ENCODE measurements at places on chromosomes 2 and 18. TPM values are rescaled to one million over a fixed set of nuclear protein-coding genes. Genes with fewer than 3 reads are reported as not detected.

Gene FZD7
- polyA plus RNA-seq = 20.5 TPM

Gene PLEK
- 8.5 TPM for polyA plus RNA-seq

Gene PRPF40A
- polyA plus RNA-seq = 62.5 TPM

Gene CPS1
- polyA plus RNA-seq = 3.0 TPM

Gene C2orf69
- polyA plus RNA-seq = 17.1 TPM

DNA sequence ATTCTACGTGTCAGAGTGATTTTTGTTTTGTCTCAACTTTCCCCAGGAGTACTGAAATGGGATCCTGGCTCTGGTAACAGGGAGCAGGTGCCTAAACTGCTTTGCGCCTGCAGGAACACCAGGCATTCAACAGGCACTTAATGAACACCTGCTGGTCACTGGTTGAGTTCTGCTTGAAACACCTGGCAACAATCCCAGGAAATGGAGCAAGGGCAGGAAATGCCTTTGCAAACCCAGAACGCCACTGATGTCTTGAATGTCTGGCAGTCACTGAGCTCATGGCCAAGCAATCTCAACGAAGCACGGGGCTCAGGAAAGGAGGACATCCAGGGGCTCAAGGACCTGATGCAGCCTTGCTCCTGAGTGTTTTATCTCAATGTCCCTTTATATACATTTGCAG lies 360.0 kb upstream of the RAB6C start:
- no peaks in the 10 kb centered on the region for H3K4me1 ChIP-seq
- H3K4me3 ChIP-seq = no peak overlapping the region
- no peak overlapping the region for H3K27ac ChIP-seq

DNA sequence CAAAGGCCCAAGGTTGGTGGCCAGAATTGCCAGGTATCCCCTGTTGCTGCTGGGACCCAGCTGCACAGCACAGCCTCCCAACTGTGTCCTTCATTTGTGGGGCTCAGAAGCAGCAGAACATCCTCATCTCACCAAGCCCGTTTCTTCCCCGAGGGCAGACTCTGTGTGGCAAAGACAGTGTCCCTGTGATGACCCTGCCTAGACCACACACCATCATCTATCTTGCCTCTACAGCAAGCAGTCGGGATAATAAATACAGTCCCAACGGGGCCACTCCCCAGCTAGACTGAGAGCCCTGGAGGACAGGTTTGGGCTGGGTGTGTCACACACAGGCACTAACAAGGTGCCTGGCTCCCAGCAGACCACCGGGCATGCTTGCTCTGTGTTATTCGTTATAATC lies 93.4 kb downstream of the PTGR3 start:
- no peaks in the 10 kb centered on the region for H3K4me1 ChIP-seq
- no peaks in the 10 kb centered on the region for H3K36me3 ChIP-seq
- H3K27ac ChIP-seq = no peak overlapping the region
- no peak overlapping the region for H3K4me3 ChIP-seq
- DNase-seq = no peak
- H3K27me3 ChIP-seq = no peaks in the 10 kb centered on the region

GRCh38 chr2:140876015-140876414 lies 1254.8 kb downstream of the LRP1B start:
- no peaks in the 10 kb centered on the region for H3K36me3 ChIP-seq
- no peak for DNase-seq
- H3K4me3 ChIP-seq = no peak overlapping the region
- H3K27ac ChIP-seq = no peak overlapping the region
- no peaks in the 10 kb centered on the region for H3K4me1 ChIP-seq

DNA sequence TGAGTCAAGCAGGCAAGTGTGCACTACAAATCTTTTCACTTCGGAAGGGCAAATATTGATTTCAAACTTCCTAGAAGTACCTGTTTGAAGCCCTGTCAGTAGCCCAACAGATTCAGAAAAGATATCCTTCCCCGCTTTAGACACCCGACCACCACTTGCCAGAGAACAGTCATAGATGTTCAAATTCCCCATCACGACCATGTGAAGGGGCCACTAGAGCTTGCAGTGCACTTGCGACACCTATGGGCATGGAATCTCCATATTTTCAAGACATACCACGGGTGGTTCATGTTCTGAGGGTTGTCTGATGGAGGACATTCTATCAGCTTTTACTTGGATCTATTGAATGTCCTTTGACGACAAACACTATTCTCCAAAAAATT lies 23.8 kb downstream of the GNLY start:
- H3K27me3 ChIP-seq = no peaks in the 10 kb centered on the region
- peaks cover 4% of the 10 kb centered on the region for H3K4me1 ChIP-seq
- no peaks in the 10 kb centered on the region for H3K36me3 ChIP-seq
- no peak overlapping the region for H3K4me3 ChIP-seq
- no peak for DNase-seq

DNA sequence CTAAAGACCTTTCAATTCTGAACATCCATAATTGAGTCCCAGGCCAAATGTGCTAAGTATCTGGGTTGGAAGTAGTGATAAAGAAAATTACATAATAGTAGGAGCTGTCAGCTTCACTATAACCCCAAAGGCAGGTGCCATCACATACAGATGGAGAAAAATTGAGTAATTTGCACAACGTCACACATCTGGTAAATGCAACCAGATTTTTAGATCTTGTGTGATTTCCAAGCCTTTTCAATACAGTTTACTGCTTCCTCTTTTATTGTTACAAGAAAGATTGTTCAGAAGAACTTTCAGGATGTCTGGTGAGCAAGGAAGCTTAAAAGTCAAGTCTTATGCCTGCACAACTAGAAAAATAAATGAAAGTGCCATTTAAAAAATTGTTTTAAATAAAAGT lies 62.3 kb downstream of the UBE2E3 start:
- H3K27ac ChIP-seq = no peak overlapping the region
- no peak overlapping the region for H3K4me3 ChIP-seq
- no peaks in the 10 kb centered on the region for H3K4me1 ChIP-seq
- no peaks in the 10 kb centered on the region for H3K27me3 ChIP-seq
